Aorta (tissue), 5 donors: ENCODE measurements at places on chromosomes 4 and X. TPM values are rescaled to one million over a fixed set of nuclear protein-coding genes. Genes with fewer than 3 reads are reported as not detected.

The PDZD4 gene
- total RNA-seq: 11.9 TPM

The ALPK1 gene
- total RNA-seq: 52.7 TPM

The RHOH gene
- total RNA-seq: 3.3 TPM

The KIT gene
- total RNA-seq: 9.6 TPM

The AFM gene
- total RNA-seq: not detected

GRCh38 chr4:151991884-151992167 is 231.0 kb upstream of the GATB start:
- no peaks in the 10 kb centered on the region for H3K27me3 ChIP-seq
- H3K4me3 ChIP-seq: no peak overlapping the region
- H3K36me3 ChIP-seq: no peaks in the 10 kb centered on the region

GRCh38 chr4:169443748-169444147 is 168.6 kb downstream of the NEK1 start:
- H3K27me3 ChIP-seq: no peaks in the 10 kb centered on the region
- no peaks in the 10 kb centered on the region for H3K4me1 ChIP-seq
- no peaks in the 10 kb centered on the region for H3K36me3 ChIP-seq
- no peak for DNase-seq

GRCh38 chr4:167020410-167020809 is 213.9 kb downstream of the SPOCK3 start:
- no peaks in the 10 kb centered on the region for H3K27me3 ChIP-seq
- no peak overlapping the region for H3K27ac ChIP-seq

DNA sequence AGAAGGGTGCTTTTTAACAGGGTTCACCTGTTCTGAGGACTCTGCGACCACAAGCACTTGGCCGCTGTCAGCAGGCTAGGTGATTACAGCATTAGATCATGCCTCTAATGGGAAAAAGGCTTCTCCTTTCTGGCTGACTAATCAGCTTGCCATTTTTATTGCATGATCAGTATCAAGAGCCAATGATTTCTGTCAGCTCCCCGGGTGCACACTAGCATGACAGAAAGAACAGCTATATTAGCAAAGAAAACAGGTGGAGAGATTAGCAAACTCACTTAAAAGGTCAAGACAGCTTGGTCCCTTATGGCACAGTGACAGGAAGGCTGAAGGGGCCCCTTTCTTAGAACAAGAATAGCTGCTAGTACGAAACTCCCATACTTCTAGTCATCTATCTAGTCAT is 170.0 kb downstream of the SMIM20 start:
- no peak for DNase-seq
- H3K4me3 ChIP-seq: no peak overlapping the region
- H3K27me3 ChIP-seq: no peaks in the 10 kb centered on the region

GRCh38 chr4:3337811-3338210 is 45.0 kb downstream of the RGS12 start:
- no peak for DNase-seq
- H3K27me3 ChIP-seq: no peaks in the 10 kb centered on the region
- no peaks in the 10 kb centered on the region for H3K4me1 ChIP-seq
- no peak overlapping the region for H3K4me3 ChIP-seq
- no peaks in the 10 kb centered on the region for H3K36me3 ChIP-seq

DNA sequence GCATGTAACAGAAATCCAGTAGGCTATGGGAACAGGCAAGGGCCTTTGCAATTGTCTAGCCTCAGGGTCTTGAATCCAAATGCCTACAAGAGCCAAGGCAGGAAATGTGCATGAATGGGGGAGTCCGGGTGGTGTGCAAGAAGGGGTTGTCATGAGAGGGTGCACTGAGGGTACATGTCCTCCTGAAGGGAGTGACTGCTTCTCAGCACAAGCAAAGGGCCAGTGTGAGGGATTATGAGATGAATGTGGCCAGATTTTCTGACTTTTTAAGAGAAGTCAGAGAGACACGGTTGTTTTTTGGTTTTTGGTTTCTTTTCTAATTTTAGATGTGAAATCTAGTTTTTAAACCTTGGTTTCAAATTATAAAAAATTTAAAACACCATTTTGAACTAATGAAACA is 76.5 kb upstream of the LSM6 start:
- H3K4me3 ChIP-seq: no peak overlapping the region
- DNase-seq: no peak
- H3K27me3 ChIP-seq: no peaks in the 10 kb centered on the region
